ENCODE measurements at places on chromosomes 2 and 18. TPM values are rescaled to one million over a fixed set of nuclear protein-coding genes. Genes with fewer than 3 reads are reported as not detected.

Gene STPG4
- not detected for total RNA-seq

Gene EVA1A
- 2.7 TPM for total RNA-seq

Gene SNTG2
- total RNA-seq = 1.0 TPM

Gene SPDYA
- total RNA-seq = 0.92 TPM

Gene AQP12A
- total RNA-seq = not detected

Gene RND3
- 46.9 TPM for total RNA-seq

Gene TUBB8B
- total RNA-seq = not detected

Gene CPLX4
- not detected for total RNA-seq

Gene PRR30
- not detected for total RNA-seq

Gene ACMSD
- not detected for total RNA-seq
